ENCODE measurements at places on chromosomes 1 and 21.
A peak's percentile ranks its signal among the peaks of the same experiment; 100 is the strongest.

DNA sequence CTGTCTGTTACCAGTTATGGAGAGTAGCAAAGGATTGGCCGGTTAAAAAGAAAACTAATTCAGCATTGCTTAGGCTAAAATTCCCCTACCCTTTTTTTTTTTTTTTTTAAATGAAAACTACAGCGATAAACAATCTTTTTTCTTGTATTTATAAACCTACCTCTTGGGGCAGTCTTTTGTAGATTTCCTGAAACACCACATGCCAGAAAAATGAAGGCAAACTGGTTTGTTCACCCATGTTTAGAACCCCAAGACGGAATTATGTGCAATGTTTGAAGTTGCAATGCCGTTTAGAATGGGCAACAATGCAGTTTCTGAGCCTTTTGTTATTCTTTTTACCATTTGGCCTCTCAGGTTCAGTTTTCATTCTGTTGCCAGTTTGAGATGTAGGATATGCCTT, 59.1 kb downstream of the PRDM2 start:
- DNase-seq, result peak; percentile 91

DNA sequence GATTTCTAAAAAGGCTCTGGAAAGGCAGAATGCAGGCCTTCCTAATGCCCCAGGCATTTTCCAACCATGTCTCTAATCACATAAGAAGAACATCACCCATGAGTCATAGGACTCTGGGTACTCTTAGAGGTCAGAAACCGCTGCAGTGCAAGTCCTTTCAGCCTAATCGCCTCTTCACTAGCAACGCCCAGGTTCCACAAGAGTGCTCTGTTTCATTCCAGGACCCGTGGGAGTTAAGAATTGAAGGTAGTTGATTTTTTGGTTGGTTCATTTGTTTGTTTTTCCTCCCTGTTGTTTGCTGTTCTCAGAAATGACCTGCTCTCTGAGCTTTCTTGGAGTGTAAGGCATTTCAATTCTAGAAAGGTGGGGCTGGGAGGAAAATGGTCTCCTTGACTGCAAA, 123.2 kb downstream of the NR5A2 start:
- peak; percentile 82 for DNase-seq

- DNase-seq, result no peak
These were observed 30.5 kb upstream of the CLCA4 start for GRCh38 chr1:86516335-86516734.

DNA sequence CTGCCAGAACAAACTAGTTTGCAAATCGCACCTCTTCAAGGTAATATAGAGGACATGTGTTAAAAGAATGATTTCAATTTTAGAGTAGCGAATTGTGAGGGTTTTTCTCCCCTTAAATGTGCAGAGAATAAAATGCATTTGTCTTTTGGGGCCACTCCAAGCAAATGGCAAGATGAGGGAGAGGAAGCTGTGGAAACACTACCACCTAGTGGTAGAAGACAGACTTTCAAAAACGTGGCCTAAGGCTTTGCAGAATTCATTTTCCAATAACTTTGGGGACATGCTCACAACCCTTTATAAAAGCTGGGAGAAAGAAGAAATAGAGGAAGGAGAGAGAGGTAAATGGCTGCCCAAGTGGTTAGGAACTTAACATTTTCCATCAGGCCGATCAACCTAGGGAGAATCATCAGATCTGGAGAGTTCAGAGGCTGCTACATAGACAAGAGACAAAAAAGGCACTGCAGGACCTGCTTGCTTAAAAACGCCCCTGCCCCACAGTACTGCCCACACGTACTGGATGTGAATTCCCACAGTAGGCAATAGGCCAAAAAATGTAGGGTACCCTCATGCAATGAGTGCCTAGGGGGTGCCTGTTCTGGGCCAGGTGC, 15.7 kb upstream of the RCAN1 start:
- DNase-seq, result peak; percentile 77

DNA sequence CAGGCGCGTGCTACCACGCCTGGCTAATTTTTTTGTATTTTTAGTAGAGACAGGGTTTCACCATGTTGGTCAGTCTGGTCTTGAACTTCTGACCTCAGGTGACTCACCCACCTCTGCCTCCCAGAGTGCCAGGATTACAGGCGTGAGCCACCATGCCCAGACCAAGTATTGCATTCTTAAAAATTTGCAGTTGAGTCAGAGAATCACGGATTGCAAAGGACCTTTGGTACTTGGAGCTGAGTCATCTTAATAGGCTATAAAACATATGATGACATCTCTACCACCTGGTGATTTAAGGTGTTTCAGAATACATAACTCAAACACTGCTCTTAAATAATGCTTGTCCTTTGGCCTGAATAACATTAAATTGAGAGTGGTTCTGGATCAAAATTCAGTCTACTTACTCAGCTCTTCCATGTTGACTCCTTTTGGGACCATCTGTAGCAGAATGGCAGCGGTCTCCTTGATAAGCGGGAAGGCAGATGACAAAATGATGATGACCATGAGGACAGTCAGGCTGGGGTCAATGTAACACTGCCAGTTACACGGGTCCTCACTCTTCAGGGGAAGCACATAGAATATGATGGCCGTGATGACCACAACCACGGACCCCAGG, 10.4 kb downstream of the SLC30A10 start:
- no peak for DNase-seq

DNA sequence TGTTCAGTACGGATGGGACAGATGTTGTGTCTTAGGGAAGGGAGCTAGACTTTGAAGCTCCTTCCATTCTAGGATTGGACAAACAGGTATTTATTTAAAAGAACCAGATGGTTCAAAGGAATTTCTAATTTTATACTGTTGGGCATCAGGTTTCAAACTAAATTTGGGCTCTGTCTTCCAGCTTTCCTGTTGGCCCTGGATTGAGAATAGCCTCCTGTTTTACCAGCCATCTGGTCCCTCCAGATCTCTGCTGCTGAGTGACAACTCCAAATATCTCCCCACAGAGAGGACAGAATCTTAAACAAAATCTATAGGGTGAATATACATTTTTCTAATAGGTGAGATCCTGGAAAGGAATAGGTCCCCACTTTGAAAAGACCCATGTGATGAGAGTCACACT, 52.5 kb upstream of the CNIH3 start:
- DNase-seq, result no peak

DNA sequence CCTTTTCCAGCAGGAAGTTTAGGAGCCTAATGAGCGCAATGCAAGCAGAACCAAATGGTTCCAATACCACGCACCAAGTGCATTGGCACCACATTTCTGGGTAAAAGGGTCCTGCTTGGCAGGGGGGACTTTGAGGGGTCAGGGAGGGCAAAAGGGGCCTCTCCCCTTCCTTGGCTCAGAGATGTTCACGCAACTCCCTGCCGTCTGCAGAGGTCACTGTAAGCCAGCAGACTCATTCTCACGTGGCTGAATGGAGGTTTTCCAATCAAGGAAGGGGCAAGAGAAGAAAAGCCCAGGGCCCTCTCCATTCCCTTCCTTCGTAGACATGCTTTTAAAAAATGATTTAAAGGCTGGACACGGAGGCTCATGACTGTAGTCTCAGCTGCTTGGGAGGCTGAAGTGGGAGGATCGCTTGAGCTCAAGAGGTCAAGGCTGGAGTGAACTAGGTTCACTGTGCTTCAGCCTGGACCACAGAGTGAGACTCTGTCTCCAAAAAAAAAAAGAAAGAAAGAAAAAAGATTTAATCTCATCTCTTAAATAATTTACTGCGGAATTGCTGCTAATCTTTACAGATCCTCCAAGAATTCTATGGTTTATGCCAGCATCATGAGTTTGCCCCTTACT, 80.3 kb downstream of the RUNX3 start:
- peak; percentile 46 for DNase-seq

DNA sequence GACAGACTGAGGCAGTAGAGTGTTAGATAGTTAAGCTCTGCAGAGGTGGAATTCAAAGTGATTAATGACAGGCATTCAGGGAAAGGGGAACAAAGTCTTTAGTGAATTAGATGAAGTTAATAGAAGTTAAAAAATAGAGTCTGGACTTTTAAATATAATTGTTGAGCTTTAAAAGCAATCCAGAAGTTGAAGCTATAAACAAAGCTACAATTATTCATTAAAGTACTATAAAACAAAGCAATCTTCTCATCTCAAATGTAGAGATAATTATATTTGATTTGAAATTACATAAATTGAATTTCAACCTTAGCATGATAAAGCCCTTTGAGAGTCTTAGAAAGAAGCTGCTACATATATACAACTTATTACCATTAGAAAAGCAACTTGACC, 710.6 kb downstream of the MRPL39 start:
- DNase-seq, result no peak

DNA sequence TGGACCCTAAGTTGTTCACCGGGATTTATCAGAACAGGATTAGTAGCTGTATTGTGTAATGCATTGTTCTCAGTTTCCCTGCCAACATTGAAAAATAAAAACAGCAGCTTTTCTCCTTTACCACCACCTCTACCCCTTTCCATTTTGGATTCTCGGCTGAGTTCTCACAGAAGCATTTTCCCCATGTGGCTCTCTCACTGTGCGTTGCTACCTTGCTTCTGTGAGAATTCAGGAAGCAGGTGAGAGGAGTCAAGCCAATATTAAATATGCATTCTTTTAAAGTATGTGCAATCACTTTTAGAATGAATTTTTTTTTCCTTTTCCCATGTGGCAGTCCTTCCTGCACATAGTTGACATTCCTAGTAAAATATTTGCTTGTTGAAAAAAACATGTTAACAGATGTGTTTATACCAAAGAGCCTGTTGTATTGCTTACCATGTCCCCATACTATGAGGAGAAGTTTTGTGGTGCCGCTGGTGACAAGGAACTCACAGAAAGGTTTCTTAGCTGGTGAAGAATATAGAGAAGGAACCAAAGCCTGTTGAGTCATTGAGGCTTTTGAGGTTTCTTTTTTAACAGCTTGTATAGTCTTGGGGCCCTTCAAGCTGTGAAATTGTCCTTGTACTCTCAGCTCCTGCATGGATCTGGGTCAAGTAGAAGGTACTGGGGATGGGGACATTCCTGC, 3.9 kb upstream of the OLFML3 start:
- DNase-seq, result no peak

- DNase-seq, result peak; percentile 14
These were observed 50.2 kb downstream of the ZZZ3 start for GRCh38 chr1:77632216-77632615.

DNA sequence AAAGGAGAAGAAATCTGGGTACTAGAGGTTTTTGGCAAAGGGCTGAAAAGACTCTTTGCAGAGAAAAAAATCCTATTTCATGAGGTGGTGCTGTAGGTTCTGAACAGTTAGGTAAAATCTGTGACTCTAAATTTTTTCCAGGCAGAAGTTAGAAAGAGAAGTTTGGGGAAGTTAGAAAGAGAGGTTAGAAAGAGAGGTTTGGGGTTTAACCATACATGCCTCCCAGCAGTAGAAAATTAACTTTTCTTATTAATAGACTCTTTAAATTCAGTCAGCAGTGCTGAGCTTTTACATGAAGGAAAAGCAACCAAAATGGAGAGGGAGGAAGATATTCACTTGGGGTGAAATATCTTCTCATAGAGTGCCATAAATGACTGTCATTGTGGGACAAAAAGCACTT, 12.2 kb downstream of the AMY1C start:
- DNase-seq, result no peak

- no peak for DNase-seq
These were observed 30.9 kb upstream of the CADM3 start for GRCh38 chr1:159140474-159140873.

DNA sequence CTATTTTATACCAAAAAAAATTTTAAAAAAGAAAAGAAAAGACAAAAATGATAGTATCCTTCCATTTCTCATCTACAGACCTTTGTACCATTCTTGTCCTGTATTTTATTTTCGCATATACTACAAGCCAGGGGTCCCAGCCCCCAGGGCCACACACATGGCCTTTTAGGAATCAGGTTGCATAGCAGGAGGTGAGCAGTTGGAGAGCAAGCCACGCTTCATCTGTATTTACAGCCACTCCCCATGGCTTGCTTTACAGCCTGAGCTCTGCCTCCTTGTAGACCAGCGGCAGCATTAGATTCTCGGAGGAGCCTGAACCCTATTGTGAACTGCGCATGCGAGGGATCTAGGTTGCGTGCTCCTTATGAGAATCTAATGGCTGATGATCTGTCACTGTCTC, 39.8 kb downstream of the RASSF5 start:
- DNase-seq, result no peak

DNA sequence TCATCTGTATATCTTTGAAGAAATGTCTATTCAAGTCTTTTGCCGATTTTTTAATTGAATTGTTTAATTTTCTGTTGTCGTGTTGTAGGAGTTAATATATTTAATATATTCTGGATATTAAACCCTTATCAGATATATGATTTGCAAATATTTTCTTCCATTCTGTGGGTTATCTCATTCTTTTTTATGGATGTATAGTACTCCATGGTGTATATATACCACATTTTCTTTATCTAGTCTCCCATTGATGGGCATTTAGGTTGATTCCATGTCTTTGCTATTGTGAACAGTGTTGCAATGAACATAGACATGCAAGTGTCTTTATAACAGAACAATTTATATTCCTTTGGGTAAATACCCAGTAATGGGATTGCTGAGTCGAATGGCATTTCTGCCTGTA, 100.3 kb upstream of the DMRTA2 start:
- DNase-seq, result no peak

DNA sequence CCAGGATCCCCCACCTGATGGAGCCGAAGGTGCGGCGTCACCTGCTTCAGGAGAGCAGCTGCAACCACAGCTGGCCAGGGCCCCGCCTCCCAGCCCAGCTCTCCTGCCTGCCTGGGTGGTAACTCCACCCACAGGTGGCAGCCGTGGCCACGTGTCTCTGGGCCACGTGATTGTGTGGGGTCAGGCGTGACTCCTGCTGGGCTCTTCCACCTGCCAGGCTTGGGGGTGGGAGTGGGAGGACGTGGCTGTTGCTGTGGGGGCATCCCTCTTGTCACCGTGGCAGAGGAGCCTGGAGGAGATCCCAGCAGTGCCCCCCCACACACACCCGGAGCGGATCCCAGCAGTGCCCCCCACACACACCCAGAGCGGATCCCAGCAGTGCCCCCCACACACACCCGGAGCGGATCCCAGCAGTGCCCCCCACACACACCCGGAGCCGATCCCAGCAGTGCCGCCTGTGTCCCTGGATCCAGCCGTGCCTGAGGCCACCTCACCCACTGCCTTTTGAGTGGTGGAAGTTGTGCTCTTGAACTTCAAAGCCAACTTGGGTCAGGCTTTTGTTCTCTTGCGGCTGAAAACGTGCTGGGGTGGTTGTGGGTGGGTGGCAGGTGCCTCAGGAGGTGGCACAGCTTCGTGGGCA, 32.2 kb downstream of the POFUT2 start:
- peak; percentile 77 for DNase-seq

- no peak for DNase-seq
These were observed 21.0 kb upstream of the CBR3 start for GRCh38 chr21:36113647-36114428.
